SK-N-MC (cell line): ENCODE measurements at places on chromosomes 11 and 22.

- no peak for DNase-seq
Observed at GRCh38 chr11:111598148-111598547, 4.1 kb upstream of the SIK2 start.

- DNase-seq: no peak
Observed at GRCh38 chr22:43273902-43274484, 69.2 kb downstream of the SCUBE1 start.

DNA sequence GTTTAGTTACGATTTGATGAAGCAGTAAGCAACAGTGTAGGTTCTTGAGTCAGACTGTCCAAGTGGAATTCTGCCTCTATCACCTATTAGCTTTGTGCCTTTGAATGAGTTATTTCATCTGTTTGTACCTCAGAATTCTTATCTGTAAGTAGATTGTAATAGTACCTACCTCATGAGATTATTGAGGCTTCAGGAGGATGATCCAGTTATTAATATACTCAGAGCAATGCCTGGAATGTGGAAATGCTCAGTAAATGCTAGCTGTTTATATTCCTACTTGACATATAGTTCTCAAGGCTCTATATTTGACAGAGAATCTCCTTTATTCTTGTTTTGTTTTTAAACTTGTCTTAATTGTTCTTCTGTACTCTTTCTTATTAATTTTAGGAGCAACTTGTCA, 70.1 kb downstream of the SFI1 start:
- DNase-seq: no peak

DNA sequence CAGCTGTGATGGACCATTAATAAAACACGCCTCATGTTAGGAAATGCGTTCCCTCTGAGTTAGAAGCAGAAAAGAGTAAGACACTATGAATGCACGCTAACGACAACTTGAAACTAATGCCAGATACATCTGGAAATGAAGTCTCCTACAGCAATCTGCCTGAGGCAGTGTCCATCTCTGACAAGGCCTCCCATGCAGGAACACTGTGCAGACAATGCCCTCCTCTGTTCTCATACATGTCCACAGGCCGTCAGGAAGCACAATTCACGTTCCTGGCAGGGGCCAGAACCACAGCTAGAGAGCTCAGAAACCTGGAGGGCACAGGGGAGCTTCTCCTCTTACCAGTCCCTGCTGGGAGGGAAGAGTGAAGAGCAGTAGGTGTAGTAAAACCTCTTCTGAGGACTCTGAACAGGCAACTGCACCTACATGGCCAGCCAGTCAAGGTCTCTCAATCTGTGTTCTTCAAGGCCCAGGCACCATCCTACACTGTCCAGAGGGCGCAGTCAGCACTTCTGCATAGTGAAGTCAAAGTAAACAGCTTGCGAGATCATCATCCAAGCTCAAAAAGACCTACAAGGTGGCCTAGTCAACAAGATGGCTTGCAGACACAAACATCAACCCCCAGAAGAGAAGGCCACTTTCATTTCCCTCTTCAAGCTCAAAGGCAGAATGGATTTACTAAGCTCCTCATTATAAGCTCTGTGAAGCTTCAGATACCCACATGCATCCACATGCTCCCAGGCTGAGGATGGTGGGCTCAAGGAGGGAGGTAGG, 41.5 kb upstream of the CYP2D6 start:
- DNase-seq: no peak

DNA sequence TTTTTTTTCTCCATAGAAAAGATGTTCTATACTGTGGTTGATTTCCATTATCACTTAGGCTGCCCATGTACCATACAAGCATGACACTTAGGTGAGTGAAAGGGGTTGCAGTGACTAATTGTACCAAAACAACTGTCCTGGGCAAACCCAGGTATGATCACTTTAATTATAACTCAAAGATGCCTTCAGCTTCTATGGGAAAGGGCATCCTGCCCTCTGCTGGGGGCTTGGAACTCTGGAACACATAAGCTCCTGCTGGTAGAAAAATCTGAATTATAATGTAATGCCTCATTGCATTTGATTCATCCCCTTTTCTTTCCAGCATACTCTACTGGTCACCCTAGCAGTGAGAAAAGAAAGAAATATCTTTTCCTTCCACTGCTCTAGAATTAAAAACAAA, 206.3 kb downstream of the DDX10 start:
- no peak for DNase-seq

- no peak for DNase-seq
Observed at GRCh38 chr11:106061954-106062949, 14.9 kb downstream of the KBTBD3 start.

- no peak for DNase-seq
Observed at GRCh38 chr11:118881228-118881627, 2.5 kb upstream of the CXCR5 start.

- DNase-seq: no peak
Observed at GRCh38 chr22:37329238-37330140, 47.2 kb downstream of the CYTH4 start.

DNA sequence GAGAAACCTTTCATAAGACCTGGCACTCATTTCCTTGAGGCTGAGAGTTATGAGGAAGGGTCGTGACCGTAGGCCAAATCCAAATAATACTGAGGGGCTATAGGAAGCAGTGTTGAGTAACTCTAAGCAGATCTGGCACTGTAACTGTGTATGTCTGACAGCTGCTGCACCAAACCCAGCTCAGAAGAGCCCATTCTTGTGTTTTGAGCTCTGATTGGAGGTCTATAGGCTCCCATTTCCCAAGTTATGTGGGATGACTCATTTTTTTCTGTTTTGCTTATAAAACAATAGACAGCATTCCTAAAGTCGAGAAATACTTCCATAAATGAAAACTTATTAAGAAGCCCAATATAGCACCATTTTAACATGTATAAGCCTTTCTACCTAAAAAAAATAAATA, 645.8 kb downstream of the DLG2 start:
- DNase-seq: no peak

GRCh38 chr11:79086056-79086455, 354.8 kb downstream of the TENM4 start:
- no peak for DNase-seq

GRCh38 chr11:1351278-1351937, 38.3 kb upstream of the BRSK2 start:
- DNase-seq: no peak

- DNase-seq: no peak
Observed at GRCh38 chr22:31491218-31491962, 1.7 kb upstream of the EIF4ENIF1 start.

GRCh38 chr22:37148031-37148651, 1.6 kb downstream of the IL2RB start:
- DNase-seq: no peak

GRCh38 chr11:120196826-120197225, 14.0 kb upstream of the OAF start:
- DNase-seq: no peak

DNA sequence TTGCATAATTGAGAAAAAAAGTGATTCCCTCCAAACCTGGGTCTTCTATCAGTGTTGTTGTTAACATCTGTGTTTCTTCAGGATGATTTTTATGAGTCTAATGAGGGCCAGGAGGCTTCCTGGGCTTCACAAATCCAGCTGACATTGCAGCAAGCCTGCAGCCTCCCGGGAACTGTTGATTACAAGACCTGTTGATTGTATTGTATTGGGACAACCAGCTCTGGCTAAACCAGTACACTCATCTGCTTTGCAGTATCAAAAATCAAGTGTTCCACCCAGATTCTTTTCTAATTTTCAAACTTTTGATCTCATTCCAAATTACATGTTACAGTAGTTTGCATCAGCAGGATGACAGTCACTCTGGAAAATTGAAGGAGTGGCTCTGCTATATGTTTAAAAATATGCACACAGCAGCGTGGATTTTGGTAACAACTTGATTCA, 16.1 kb upstream of the PRSS23 start:
- DNase-seq: no peak

GRCh38 chr22:39932918-39933649, 27.1 kb upstream of the TMA7B start:
- no peak for DNase-seq

GRCh38 chr11:57426929-57427726, at the start of gene SLC43A3:
TSS of gene SLC43A3 (minus strand) at chr11:57427121. CDS start at chr11:57426172, 949 bp downstream.
- no peak for DNase-seq

DNA sequence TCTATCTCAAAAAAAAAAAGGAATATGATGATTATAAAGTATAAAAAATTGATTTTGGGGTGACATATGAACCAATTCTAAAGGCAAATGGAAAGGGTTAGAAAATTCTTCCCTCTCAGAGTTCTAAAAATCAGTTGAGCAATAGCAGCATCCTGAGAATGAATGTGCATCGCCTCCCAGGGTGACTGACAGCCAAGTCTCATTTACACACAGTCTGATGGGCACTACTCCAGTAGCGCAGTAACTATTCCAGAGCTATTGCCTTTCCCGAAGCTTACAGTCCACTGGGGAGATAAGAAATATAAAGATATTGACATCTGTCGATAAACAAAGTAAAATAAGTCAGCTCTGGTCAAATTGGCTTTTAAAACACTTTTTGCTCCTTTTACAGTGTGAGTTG, 32.3 kb upstream of the SORL1 start:
- no peak for DNase-seq

GRCh38 chr11:31817621-31818424, 6.7 kb upstream of the PAX6 start:
- no peak for DNase-seq

DNA sequence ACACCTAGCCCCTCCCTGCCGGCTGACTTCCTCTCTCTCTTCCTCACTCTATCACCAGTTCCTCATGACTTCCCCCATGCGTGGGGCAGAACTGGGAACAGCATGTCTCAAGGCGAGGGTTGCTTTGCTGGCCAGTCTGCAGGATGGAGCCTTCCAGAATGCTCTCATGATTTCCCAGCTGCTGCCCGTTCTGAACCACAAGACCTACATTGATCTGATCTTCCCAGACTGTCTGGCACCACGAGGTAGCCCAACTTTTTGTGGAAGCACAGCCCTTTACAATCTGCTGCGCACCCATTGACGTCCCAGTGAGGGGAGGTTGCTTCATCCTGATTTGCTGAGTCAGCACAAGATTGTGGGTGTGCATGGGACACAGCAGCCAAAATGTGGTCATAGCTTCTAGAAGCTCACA, 8.6 kb downstream of the TCN2 start:
- no peak for DNase-seq

DNA sequence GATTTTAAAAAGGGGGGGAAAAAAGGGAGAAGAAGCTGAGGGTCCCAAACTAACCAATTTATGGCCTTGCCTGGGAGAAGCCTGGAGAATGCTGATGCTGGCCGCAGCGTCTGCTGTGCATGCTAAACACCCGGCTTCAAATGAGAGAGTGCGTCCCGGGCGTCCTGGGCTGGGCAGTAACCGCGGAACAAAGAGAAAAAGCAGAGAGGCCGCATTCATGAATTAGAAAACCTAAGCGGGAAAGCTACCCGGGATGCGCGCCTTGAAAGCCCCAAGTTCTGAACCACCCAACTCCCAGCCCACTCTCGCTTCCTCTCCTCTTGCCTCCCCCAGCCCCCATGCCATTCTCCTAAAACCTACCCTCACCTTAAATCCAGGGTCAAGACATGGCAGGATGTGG, 6.5 kb downstream of the MN1 start:
- no peak for DNase-seq

- no peak for DNase-seq
Observed at GRCh38 chr11:490186-490929, 16.7 kb downstream of the RNH1 start.

GRCh38 chr11:32658639-32659406, 75.2 kb downstream of the EIF3M start:
- no peak for DNase-seq

DNA sequence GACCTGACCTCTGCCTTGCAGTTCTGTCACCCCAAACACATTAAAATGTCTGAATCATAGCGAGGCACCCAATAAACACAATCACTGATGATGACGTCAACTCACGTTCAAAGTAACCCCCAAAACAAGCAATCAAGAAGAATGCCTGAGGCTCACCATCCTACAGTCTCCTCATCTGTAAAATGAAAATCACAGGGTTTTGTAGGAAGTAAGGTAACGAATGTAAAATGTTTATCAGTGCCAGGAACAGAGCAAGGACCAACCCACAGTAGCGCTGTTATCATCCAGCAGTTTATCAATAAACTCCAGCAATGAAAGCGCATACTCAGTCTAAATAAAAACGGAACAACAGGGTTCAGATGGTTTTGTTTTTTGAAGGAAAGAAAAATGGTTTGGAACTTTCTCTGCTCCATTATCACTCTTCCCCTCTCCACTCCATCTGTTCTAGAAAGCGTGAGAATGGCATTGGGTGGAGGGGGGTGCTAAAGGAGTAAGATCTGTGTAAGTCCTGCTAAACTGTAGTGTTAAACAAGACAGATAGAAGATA, 110.5 kb downstream of the MICAL3 start:
- no peak for DNase-seq

DNA sequence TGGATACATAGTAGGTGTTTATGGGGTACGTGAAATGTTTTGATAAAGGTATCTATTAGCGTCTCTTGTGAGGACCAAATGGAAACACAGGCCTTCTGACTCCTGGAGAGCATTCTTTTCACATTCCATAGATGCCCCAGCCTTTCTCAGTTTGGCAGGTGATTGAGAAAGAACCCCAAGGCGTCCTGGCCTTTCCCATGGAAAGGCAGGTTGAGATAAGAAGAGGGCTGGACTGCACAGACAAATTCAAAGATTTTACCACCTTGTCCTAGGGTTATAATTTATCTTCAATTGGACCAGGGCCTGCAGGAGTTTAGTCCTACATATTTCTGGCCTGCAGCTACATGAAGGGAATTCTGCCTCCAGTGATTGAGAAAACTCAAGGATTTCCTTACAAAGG, 661 bp upstream of the OLFML1 start:
- no peak for DNase-seq

- no peak for DNase-seq
Observed at GRCh38 chr22:23215294-23216241, 35.3 kb downstream of the BCR start.

DNA sequence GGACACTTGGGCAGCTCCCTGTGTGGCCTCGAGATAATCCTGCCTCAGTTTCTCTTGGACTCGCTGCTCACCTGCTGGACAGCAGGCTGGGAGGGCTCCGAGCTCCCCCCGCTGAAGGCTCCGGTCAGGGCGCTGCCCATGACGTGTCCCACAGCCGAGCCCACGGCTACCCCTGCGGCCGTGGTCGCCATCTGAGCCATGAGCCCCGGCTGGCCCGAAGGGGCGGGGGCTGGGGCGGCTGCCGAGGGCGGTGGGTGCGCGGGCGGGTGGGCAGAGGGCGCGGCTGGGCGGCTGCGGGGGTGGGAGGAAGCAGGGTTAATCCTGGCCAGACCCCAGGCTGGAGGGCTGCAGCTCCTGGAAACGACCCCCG, 484 bp downstream of the CHCHD10 start:
- no peak for DNase-seq

- DNase-seq: no peak
Observed at GRCh38 chr11:115161876-115162275, 342.3 kb downstream of the CADM1 start.

DNA sequence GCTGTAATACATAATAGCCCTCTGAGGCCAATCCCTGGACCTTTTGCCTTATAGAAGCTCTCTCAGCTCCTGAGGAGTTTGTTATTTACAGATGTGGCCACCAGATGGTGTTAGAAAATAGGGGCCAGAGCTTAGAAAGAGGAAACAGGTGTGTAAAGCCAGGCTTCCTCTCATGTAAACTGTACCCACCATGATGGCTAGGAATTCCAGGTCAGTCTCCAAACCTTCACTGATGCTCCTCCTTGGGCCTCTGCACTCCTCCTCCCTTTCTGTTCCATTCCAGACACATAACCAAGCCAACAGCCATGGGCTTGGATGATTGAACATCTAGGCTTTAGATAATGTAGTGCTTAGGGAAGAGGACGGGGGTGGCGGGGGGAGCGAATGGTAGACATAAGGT, 39.7 kb downstream of the USP35 start:
- DNase-seq: no peak
